ENCODE measurements at places on chromosomes 2 and 18.

GRCh38 chr18:14924226-14924625, 176.3 kb downstream of the ANKRD30B start:
- DNase-seq: no peak

DNA sequence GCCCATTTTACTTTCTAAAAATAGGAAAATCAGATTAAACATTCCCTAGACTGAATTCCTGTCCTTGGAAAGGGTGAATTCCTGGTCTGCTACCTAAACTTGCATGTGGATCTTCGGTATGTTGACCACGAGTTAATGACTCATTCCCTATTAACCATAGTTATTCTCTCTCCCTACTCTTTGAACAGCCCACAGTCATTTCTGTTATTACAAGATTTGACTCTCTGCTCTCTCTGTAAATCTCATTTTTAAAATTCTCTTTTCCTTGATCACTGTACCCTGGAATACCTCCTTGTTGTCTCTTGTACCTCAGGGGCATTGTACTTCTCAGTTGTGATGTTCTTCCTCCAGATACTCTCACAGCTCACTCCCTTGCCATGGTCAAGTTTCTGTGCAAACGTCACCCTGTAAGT, 92.0 kb upstream of the GULP1 start:
- no peak for DNase-seq

- no peak for DNase-seq
Measured at GRCh38 chr2:121591199-121591598, 58.1 kb downstream of the CLASP1 start.

GRCh38 chr18:59305295-59305694, 13.2 kb downstream of the CPLX4 start:
- DNase-seq: no peak

DNA sequence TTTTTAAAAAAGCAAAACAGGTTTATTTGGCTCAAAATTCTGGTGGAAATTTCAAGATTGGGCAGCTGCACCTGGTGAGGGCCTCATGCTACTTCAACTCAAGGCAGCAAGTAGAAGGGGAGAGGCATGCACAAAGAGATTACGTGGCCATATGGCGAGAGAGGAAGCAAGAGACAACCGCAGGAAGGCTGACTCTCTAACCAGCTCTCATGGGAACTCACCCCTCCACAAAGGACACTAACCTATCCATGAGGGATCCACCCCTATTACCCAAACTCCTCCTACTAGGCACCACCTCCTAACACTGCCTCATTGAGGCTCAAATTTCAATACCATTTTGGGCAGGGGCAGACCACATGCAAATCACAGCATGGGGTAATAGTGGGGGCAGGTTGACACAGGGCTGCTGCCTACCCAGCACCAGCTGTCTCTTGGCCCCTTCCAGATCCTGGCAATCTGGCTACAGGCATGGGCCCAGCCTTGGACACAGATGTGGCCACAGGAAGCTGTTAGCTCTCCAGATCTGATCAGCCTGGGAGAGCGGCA, 2.0 kb upstream of the CAPN10 start:
- DNase-seq: no peak

GRCh38 chr2:142131010-142131669, at the start of gene LRP1B:
Gene LRP1B (minus strand): TSS chr2:142131016. CDS start chr2:142130729, 287 bp downstream.
- no peak for DNase-seq

Measured in stimulated activated CD4-positive, alpha-beta T cell treated with anti-CD3 and anti-CD28 coated beads, TNF-alpha, amount 100 ng/mL, for 1 hour (primary cell).